Substantia nigra (tissue), 51 donors: ENCODE measurements at places on chromosomes 12 and 14.

DNA sequence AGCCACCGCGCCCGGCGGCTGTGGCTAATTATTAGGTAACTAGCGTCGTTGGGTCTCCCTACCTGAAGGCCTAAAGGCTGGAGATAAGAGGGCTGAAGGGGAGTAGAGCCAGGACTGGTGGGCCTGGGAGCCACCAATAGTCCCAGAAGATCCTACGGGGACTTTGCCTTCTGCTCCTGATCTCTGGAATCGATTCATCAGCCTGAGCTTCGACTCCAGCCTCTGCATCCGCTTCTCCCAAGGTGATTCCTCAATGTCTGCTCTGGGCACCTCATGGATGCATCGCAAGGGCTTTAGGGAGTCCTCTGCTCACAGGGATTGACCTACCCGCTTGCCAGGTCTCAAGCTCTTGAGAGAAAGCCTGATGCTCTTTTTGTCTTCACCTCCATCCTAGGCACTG, 14.7 kb upstream of the KDM2B start:
- DNase-seq: no peak

GRCh38 chr14:51432302-51432948, 192.4 kb downstream of the TMX1 start:
- DNase-seq: no peak

DNA sequence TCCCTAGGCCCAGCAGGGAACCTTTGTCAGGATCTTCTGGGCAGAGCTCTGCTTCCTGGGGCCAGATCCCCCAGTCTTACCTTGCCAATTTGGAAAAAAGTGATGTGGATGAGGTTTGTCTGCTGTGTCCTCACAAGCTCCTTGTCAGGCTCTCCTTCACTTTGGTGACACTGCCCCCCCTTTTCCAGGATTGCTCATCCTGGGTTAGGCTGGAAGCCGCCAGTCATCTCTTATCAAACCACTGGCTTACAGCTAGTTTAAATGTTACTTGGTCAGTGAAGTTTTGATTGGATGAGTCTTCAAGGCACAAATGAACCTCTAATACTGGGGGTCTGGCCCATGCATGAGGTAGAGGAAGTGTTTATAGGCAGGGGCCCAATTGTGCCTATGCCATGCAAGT, 15.3 kb downstream of the NYNRIN start:
- DNase-seq: no peak

GRCh38 chr14:72498646-72499045, 395.3 kb downstream of the DPF3 start:
- DNase-seq: no peak

GRCh38 chr14:99936738-99937474, 128.3 kb upstream of the EVL start:
- DNase-seq: no peak

DNA sequence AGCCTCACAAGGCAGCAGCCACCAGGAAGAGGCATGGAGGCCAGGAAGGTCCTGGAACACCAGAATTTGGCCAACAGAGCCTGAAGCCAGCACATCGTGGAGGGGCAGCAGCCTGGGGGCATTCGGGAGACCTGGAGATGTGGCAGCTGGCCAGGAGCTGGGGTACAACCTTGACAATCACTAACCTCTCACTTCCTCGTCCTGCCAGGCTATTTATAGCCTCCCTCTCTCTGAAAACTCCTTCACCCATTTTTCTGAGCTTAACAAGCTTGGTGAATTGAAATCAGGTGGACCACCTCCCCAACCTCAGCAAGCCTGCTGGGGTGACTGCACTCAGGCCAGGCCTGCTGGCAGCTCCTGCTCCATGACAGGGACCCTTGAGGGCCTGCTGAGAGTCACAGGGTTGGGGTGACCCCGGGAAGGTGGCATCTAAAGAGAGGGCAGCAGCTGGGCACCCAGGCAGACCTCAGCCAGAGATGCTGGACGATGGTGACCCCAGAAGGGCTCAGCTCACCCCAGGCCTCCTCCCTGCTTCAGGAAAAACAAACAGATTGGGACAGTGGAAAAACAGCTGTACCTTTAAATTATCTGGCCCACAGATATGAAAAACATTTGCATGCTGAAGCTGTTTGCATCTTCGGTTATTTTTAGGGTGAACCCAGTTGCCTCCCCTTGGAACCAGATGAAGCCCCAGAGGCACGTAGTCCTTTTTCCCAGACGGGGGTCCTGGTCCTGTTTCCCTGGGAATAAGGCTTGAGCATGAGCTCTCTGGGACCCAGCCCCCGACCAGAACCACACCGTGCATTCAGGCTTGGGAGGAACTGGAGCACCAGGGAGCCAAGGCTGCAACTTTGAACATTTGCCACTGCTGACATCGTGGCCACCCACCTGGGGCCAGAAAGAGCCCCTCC, 67.0 kb downstream of the PITPNM2 start:
- no peak for DNase-seq

DNA sequence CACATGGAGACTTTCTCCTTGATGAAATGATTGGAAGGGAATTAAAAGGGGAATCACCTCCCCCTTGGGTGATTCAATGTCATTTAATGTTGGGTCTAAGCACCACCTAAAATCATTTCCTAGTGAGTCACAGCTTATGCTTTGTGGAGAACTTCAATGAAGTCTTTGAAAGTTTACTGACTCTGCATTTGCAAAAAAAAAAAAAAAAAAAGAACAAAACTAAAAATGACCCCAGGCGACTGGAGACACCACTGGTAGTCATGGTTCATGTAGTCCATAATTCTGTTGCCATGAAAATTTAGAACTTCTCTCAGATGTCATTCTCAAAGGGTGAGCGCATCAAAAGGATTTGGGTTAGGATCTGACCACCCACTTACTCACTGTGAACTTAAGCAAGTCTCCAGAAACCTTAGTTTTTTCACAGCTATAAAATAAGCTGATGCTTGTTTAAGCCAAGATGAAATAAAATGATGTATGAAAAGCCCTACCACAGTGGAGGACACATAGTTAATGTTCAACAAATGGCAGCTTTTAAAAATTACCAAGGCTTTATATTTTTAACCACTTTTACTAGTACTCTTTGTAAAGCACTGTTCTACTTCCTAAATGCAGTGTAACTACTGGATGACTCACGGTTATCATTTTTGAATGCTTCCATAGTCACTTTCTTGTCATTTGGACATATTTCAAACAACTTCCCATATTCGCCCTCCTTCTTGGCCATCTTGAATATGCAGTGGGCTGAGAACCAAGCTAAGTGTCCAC, 18.1 kb upstream of the KSR2 start:
- no peak for DNase-seq
